ENCODE measurements at places on chromosomes 4 and X.

- DNase-seq, result no peak
Observed at GRCh38 chr4:127182687-127183086, 450.1 kb upstream of the INTU start.

DNA sequence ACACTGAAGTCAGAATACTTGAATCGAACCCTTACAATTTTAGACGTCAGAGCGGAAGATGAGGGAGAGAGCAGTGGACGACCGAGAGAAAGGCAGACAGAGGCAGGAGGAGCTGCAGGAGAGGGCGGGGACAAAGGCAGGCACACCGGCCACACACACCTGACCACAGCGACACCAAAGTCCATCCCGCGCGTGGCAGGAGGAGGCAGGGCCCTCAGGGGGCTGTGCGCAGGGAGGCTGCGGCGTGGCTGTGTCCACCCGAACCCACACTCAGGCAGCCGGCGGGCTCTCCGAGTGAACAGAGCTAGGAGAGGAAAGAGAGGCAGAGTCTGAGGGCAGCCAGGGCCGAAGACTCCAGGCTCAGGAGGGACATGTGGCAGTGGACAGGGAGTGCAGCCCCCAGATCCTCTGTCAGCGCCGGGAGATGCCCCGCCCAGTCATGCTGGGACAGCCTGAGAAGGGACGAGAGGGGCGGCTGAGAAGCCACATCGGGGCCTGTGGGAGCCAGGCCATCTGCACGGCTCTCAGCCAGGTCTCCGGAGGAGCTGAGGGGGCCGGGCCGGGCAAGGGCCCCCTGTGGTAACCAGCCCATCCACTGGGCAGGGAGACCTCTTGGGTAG, 20.1 kb downstream of the GAK start:
- no peak for DNase-seq

DNA sequence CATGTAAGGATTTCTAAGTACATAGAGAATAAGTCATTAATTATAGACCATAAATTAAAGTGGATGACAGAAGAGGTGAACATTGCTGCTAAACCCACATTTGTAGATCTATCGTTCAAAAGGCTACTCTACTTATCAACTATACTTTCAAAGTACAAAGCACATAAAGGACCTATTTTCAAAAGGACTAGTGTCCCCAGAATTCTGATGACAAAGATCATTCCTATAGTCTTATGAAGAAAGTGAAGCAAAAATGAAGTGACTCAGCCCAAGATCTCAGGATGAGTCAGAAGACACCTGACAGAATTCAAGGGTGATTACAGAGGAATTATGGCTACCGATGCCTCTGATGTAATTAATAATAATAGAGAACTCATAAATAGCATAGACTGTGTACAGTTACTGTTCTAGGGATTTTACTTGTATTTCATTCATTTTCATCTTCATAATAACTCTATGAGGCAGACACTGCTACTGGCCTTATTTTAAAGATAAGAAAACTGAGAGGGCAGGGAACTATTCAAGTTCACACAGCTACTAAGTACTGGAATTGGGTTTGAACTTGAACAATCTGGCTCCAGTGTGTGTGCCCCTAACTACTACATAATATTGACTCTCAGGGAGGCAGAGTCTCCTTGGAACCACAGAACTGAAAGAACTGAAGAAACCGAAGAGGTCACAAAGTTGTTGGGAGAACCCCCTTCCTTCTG, 17.1 kb downstream of the USP46 start:
- no peak for DNase-seq

DNA sequence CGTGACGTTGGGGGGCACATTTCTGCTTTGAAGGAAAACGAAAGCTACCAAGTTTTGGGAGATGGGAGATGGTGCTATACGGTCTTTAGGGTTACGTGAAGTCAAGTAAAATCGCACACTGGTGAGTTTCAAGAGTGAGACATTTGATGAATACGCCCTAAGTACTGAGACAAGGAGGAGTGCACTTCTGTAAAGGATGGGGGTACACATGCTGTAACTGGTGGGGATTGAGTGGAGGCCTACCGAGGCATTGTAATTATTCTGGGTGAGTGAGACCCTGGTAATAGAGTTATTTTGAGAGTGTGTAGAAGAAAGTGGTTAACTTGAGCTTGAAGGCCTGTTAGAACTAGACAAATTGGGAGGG, 536 bp downstream of the SH3BGRL start:
- DNase-seq, result no peak

- no peak for DNase-seq
Observed at GRCh38 chr4:53599632-53600031, 8.3 kb upstream of the LNX1 start.

DNA sequence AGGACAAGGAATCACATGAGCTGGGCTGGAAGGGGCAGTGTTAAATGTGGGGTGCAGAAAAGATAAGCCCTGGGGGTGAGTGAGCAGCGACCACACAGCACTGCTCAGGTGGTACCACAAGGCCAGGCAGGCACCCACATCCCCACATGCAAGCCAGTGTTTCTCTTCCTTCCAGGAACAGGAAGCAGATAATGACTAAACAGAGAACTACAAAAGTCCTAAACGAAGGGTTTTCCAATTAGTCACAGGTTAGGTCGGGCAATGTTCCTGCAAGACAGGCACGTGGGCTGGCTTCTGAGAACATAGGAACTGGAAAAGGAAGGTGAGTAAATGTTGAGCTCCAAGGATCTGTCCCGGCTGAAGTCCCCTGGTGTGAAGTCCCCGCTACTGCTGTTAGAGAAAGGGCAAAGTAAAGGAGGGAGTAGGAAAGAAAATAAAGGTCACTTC, 19.5 kb downstream of the RELL1 start:
- no peak for DNase-seq

DNA sequence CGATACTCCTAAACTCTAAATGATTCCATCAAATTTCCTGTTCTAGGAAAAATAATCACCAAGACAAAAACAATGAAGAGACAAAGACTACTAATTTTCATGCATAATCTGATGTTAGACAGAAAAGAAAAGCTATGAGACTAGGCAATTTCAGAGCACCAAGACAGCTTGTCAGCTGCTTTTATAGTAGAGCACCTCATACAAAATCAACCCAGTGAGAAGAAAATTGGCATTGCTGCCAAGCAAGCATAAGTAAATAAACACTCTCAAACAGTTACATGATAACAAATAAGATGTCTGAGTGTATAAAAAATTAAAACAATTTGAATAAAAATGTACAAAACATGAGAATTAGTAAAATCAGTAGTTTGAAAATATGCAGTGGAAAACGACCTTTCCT, 1544.6 kb downstream of the C4orf33 start:
- no peak for DNase-seq

DNA sequence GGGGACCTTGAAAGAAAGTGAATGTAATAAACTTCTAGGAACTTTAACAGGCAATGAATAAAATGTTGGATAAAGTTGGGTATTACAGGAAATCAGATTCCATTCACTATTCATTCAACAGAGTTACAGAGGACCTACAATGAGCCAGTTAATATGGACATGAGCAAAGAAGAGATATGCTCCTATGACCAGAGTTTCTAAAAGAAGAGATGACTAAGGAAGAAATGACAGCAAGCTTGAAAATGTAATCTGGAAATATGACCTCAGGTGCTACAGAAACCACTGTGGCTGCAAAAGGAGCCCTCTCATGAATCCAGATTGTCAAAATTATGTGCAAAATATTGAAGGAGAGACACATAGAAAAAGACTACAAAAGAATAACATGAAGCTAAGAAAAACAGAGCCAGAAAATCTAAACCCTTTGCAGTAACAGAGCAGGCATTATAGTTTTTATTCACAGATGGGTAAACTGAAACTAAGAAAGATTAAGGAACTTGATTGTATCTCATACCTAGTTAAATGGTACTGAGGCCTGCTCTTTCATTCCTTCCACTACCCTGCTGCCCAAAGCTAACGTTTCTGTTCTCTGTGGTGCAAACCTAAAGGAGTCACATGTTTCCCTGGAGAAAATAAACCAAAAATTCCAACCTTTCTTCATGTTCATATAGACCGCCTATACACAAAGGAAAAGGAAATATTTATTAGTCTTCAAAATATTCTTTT, 378.3 kb downstream of the GBA3 start:
- DNase-seq, result no peak

- DNase-seq, result no peak
Observed at GRCh38 chrX:44775726-44776125, 68.1 kb upstream of the DUSP21 start.

DNA sequence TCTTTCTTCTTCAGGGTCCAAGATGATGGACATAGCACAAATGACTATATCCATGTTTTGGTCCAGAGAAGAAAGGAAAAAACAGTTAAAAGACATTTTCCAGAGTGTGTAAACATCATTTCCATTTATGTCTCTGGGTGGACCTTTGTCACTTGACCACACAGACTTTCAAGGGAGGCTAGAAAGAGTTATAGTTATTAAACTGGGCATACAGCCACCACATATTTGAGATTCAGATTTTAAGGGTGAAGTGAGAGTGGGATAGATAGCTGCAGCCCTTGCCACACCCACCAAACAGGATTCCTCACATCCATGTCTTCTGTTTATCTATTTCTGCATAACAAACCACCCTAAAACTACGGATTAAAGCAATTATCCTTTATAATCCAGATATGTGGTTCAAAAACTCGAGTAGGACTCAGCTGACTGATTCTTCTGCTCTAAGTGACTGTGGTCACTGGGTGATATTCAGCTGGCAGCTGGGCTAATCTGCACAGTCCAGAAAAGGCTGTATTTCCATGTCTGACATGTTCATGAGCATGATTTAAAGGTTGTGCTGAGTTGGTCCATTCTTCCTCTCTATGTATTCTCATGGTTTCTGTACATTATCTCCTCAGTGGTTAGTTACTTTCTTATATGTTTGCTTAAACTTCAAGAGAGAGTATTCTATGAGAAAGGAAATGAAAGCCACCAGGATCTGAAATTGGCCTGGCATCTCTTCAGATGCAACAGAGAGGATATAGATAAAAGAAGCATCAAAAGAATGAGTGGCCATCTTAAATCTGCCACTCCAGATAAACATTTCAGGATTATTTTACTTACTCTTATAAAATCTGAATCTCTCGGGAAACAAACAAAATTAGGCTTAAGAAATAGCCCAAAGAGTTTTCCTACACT, 459.8 kb upstream of the CTSO start:
- no peak for DNase-seq

DNA sequence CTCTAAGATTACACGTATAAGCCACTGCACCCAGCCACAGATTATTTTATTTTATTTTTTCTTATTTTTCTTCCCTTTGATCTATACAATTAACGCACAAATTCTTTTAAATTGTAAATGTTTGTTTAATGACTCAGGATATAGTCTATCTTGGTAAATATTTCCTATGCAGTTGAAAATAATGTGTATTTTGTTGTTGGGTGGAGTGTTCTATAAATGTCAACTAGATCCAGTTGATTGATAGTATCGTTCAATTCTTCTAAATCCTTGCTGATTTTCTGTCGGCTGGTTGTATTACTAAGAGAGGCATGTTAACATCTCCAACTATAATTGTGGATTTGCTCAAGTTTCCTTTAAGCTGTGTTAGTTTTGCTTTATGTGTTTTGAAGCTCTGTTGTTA, 92.0 kb downstream of the TRAPPC11 start:
- DNase-seq, result no peak

Data from activated CD8-positive, alpha-beta memory T cell treated with anti-CD3 and anti-CD28 coated beads for 1 hour (primary cell).